Posterior vena cava (tissue), 2 donors: ENCODE measurements at places on chromosomes 11 and 22. TPM values are rescaled to one million over a fixed set of nuclear protein-coding genes. Genes with fewer than 3 reads are reported as not detected.

- no peak for DNase-seq
Measured at GRCh38 chr11:126646701-126647557, 291.4 kb downstream of the ST3GAL4 start.

- DNase-seq, result peak; percentile 91
Measured at GRCh38 chr11:830295-831117, 2.2 kb upstream of the CD151 start.

DNA sequence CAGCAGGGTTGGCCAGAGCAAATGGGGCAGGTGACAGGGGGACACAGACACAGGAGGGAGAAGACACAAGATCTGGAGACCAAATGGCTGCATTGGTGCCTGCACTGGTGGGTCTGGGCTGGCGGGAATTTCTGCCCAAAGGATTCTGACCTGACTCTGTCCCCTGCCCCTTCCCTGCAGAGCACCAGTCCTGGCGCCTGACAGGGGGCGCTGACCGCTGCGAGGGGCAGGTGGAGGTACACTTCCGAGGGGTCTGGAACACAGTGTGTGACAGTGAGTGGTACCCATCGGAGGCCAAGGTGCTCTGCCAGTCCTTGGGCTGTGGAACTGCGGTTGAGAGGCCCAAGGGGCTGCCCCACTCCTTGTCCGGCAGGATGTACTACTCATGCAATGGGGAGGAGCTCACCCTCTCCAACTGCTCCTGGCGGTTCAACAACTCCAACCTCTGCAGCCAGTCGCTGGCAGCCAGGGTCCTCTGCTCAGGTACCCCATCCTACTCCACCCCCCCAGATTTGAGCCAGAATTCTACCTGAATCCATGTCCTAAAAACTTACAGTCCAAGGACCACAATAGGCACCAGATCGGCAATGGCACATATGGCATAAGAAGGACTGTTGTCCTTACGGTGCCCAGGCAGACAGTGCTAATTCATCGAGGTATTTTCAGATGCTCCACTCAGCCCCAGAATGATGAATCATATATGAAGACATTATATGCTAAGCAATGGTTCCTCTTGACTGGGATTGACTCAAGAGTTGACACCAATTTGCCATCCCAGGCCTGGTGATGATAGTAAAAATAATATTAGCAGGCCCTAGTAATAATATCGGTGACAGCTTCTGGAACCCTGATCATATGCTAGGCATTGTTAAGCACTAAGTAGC is 38.2 kb downstream of the CD6 start:
- no peak for DNase-seq

- peak; percentile 31 for DNase-seq
Measured at GRCh38 chr22:20777420-20778177, 3.7 kb downstream of the SERPIND1 start.

DNA sequence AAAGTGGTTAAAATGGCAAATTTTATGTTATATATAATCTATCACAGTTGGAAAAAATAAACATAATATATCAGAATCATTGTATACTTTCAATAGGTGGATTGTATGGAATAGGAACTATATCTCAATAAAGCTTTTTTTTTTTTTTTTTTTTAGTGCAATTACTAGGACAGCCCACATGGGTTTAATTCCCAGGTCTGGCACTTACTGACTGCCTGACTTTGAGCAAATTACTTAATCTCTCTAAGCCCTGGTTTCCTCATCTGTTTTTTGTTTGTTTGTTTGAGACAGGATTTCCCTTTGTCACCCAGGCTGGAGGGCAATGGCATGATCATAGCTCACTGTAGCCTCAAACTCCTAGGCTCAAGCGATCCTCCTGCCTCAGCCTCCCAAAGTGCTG is 26.1 kb upstream of the BAIAP2L2 start:
- no peak for DNase-seq

- DNase-seq, result no peak
Measured at GRCh38 chr11:11010624-11011127, 152.8 kb upstream of the ZBED5 start.

DNA sequence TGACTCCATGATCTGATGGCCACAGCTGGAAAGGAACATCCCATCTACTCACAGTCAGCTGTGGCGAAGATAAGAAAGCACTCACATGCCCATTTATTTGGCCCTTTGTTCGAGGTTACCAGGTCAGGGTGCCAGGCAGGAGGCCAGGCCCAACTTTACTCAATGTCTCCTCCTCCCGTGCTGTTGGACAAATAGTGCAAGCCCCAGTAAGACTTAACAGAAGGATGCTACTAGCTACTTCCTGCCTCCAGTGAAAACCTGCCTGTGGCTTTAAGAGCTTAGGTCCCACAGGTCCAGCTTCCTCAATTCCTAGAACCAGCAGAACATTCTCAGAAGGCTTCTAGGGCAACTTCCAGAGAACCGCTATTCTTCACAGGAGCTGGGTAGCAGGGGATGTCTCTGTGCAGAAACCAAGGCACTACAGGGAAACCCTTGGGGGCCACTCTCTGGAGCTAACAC is 12.9 kb upstream of the CRY2 start:
- no peak for DNase-seq

DNA sequence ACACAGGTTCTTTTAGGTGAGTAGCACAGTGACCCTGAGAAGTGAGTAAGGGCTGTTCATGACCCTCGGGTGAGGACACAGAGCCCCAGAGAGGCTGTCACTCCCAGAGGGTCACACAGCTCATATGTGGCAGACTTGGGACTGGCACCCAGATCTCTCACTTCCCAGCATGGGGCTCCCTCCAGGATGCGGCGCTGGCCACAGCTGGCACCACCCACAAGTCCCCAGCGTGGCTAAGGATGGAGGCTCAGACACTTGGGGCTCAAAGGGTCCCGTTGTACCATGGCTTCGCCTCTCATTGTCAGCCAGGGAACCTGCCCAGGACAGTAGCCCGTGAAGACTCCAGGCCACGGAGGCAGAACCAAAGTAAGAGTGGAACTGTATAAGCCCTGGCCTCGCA is 6.0 kb upstream of the SHISAL1 start:
- DNase-seq, result no peak

DNA sequence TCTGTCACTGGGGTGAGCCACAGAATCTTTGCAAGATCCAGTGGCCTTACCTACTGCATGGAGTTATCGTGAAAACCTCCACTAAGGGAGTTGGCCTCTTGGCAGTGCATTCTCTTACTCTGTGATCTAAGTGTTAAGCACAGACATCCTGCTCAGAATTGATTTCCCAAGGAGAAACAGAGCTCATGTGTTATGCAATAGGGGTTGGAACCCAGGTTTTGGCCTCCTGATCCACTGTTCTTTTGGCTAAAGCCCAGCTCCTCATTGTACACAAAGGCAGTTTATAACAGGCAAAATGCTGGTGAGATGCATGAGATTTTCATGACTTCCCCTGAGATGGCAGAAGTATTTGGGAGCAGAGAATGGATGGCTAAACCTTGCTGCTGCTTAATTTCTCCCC is 11.8 kb downstream of the DTX4 start:
- no peak for DNase-seq

- DNase-seq, result peak; percentile 98
Measured at GRCh38 chr11:62545437-62546243, 966 bp downstream of the AHNAK start.

DNA sequence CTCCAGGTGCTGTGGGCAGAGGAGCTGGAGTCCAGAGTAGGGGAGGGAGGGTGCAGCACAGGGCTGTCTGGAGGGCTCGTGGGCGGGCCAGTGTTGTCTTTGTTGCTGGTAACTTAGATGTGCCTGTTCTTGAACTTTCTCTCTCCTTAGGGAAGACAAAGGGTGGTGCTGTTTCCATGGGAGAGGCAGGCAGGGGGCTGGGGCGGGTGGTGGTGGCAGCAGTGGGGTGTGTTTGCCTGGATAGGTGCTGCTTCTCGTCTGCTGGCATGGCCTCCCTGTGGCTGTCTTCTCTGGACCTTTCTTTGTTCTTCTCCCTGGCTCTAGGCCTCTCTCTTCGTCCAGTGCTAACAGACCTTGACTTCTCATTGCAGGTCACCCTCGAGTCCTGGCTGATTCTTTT is 8.5 kb downstream of the SIDT2 start:
- peak; percentile 48 for DNase-seq

DNA sequence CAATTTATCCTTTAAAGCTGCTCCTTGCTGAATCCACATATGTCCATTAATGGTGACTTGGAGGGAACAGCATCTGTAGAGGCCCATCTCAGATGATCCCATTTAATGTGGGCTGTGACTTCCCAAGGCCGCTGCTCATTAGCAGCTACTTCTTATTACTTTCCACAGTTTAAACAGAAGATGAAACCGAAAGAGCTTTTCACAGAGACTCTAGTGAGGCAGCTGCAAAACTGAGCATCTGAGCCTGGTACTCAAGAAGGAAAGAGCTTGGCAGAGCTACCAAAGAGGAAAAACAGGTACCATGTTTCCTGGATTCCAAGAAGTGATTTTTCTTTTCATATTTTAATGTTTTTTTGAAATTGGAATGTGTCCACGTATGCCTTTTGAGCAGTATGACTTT is 110.5 kb upstream of the NARS2 start:
- DNase-seq, result no peak

GRCh38 chr11:75199412-75199955 is 41.1 kb upstream of the TPBGL start:
- DNase-seq, result peak; percentile 62

- DNase-seq, result no peak
Measured at GRCh38 chr11:45994371-45995341, 72.2 kb downstream of the LARGE2 start.

MS4A7 gene
- 82.7 TPM for total RNA-seq

NRIP3 gene
- total RNA-seq, result 6.0 TPM

UBQLNL gene
- total RNA-seq, result 0.38 TPM

MS4A6A gene
- total RNA-seq, result 50.3 TPM

MMP13 gene
- not detected for total RNA-seq

ARHGAP8 gene
- 1.4 TPM for total RNA-seq

TENM4 gene
- 7.4 TPM for total RNA-seq

DRICH1 gene
- total RNA-seq, result 0.19 TPM

DGAT2 gene
- 3.4 TPM for total RNA-seq

ANO9 gene
- total RNA-seq, result 0.57 TPM

B3GAT1 gene
- not detected for total RNA-seq

OR52E8 gene
- not detected for total RNA-seq

KCNQ1 gene
- total RNA-seq, result 7.2 TPM

HOATZ gene
- total RNA-seq, result not detected
